Eye (tissue), 1 donor: ENCODE measurements at places on chromosomes 13 and 19.
A peak's percentile ranks its signal among the peaks of the same experiment; 100 is the strongest.

DNA sequence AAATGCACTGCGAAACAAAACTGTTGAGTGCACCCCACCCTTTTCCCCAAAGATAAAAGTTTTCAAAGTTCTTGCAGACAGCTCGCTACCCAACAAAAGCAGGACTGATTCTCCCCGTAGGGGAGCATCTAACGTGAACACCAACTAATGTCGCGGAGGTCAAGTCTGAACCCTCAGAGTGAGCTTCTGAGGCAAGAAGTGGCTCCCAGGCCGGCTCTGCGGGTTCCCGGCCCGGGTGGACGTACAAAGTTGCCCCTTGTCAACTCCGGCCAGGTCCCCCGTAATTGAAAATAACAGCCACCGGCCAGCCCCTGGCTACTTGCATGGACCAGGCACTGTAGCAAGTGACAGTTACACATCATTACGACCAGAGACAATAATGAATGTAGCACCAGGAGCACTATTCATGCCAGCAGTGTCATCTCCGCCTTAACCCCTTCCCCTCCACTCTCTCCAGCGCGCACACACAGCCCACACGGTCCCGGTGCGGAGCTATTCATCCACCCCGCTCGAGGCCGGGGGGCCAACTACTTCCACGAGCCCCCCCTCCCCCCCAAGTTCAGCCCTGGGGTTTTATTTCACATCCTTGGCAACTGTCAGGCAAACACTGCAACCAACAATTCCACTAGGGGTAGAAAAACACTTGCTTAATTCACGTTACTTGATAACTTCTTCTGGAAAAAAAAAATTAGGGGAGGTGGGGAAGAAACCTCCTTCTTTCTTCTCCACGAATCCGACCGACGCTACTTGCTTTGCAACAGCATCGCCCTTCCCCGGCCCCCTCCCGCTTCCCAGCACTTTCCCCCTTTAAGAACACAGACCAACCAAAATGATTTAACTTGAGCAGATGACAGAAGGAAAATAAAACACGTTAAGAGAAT is 1.2 kb downstream of the KLF12 start:
- DNase-seq, result peak; percentile 85

DNA sequence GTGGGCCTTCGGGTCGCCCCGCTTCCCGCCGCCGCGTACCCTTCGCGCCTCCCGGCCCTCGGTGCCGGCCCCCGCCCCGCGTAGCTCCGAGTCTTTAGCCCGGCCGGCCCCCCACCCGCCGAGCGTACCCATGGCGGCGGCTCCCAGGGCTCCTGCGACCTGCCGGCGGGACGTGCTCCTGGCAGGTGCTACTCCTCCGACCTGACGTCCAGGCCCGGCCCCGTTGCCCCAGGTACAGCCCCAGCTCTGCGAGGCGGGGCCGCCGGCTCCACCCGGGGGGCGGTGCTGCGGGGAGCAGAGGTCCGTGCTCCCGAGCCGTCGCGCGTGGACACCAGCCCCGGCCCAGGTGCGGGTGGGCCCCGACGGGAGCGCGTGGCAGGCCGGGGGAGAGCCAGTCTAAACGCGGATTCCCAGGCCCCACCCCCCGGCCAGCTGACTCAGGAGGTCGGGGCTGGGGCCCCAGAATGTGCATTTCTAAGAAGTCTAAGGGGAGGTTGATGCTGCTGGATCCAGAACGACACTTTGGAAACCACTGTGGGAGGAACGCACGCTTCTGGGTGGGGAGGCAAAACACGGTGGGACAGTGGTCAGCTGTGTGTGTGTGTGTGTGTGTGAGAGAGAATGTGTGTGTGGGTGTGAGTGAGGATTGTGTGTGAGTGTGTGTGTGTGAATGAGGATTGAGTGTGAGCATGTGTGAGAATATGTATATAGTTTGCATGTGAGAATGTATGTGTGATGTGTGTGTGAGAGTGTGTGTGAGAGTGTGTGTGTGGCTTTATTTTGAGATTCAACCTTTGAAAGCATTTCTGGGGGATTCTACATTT is at the start of gene SLC15A1:
SLC15A1 (minus strand) TSS at position 206 of the 824 bp plus-strand sequence; CDS start at position 132, 74 bp downstream.
- peak; percentile 15 for DNase-seq

GRCh38 chr13:93003531-93003930 is 223.1 kb upstream of the GPC6 start:
- no peak for DNase-seq

GRCh38 chr13:50257646-50258045 is 242.4 kb downstream of the KCNRG start:
- no peak for DNase-seq
